ENCODE measurements at places on chromosomes 1 and 21.

- DNase-seq, result no peak
Measured at GRCh38 chr1:90114521-90115141, 119.7 kb downstream of the ZNF326 start.

DNA sequence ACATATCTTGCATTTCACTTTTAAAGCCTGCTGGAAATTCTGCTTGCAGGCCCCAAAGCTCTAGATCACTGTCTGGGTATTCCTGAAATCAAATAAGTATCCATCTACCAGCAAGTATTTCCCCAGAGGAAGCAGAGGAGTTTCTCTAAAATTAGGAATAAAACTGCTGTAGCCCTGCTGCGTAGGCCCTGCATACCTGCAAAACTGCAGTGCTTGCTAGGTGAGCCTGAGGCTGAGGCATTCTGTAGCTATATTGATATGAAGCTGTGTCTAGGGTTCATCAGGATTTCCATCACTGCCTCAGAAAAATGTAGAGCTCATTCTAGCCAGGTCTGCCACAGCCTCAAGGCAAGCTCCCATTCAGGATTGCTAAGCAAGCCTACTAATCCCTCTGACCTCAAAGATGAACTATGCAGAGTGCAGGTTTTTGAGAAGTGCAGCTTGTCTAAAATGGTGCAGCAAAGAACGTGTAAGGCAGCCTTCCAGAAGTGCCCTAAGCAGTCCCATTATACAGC lies 28.7 kb downstream of the NPHS2 start:
- no peak for DNase-seq

DNA sequence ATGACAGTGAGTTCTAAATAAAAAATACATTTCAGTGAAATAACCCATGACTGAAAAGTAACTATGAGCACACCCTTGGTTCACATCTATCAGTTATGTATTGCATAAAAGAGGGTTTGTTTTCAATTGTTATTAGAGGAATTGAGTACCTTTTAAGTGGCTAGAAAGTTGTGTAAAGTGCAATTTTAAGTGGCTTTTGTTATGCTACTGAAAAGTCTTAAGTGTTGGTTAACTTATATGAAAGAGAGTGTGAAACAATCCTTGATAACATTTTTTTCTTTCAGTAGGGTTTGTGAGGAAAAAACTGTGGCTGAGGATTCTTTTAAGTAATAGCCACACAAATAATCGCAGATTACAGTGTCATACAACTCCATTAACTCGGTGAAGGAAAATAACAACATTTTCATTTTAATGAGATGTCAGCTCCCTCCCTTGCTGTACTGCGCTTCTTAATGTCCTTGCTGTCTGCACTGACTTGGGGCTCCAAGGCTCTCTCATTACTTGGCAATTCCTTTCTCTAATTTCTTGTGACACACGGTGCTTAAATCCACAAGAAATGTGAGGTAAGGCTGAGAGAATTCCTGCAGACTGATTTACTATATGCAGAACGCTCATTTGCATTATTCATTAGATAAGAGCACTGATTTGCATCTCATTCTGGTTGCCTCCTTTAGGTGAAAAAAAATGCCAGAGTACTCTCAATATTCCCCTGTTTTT lies 40.6 kb downstream of the NTNG1 start:
- no peak for DNase-seq

GRCh38 chr1:158163000-158163947 lies 17.4 kb upstream of the CD1D start:
- DNase-seq, result no peak

GRCh38 chr21:20106368-20106767 lies 891.8 kb upstream of the NCAM2 start:
- DNase-seq, result no peak

DNA sequence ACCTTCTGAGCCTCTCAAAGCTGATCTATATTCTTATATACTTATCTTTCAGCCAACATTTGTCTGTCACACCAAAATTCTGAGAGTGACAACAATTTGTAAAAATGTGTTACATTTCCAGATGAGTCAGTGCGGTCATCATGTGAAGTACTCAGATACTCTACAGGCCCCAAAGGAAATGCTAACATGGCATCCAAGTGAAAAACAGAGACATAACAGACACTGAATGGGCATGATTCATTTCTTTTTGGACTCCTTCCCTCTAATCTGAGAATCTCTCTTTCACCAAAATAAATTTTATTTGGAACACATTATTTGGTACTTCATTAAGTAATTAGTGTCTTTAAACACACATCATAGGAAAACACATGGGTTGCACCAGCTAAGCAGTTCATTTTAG lies 96.6 kb downstream of the SLC44A5 start:
- DNase-seq, result no peak

GRCh38 chr1:226365831-226366231 lies 42.1 kb downstream of the PARP1 start:
- no peak for DNase-seq

GRCh38 chr1:234879147-234880080 lies 249.2 kb downstream of the TOMM20 start:
- no peak for DNase-seq

DNA sequence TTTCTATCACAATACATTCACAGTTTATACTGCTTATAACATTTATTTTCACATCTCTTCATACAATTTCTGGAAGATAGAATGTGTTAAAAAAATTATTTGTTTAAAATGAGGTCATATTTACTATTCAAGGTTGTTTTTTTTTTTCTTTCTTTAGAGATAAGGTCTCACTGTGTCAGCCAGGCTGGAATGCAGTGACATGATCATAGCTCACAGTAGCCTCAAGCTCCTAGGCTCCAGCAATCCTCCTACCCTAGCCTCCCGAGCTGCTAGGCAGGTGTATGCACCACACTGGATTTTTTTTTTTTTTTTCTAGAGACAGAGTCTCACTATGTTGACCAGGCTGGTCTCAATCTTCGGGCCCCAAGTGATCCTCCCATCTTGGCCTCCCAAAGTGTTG lies 19.0 kb upstream of the RNF11 start:
- no peak for DNase-seq

GRCh38 chr21:34200288-34200905 lies 127.0 kb downstream of the MRPS6 start:
- no peak for DNase-seq

GRCh38 chr21:16323596-16323995 lies 593.8 kb downstream of the USP25 start:
- DNase-seq, result no peak

DNA sequence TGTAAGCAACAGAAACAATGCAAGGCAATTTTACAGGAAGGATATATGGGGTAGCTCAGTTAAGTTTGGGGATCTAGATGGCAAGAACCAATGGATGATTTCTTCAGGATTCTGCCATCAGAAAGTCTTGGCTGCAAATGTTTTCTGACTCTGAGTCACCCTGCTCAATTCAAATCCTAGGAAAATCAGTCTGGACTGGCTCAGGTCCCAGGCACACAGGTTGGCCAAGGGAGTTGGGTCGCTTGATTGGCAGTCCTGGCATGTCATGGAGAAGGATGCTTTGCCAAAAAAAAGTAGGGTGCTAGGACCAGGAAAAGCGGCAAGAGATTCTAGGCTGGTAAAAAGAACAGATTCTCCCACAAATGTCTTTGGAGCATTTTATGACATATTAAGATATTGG lies 28.9 kb upstream of the S1PR1 start:
- no peak for DNase-seq

DNA sequence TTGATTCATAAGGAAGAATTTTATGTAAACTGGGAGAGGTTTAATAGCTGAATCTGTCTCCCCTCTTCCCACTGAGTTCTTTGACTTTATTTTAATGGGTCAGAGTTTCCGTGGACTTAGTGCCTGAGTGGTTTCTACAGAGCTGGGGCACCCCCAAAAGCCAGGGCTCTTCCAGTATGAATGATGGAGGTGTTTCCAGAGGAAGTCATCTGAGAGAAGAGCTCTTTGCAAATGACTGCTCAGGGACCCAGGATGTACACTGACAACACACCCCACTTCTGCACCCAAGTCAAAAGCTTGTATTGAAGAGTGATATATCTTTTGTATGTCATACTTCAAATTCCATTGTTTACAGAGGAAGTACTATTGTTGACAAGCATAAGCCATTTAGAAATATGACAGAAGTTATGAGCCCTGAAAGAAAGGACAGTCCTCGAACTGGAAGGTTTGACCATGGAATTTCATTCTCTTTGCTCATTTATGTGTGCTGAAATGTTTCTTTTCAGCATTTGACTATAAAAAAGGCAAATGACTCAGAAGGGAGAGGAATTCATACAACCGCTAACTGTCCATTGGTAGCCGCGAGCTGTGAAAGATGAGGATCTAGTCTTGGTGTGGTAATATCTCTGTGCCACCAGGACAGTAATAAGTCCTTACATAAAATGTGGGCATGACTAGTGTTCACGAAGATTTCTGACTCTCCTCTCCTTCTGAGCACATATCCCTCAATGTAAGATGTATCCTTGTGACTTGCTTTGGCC lies 25.4 kb upstream of the LMX1A start:
- no peak for DNase-seq

DNA sequence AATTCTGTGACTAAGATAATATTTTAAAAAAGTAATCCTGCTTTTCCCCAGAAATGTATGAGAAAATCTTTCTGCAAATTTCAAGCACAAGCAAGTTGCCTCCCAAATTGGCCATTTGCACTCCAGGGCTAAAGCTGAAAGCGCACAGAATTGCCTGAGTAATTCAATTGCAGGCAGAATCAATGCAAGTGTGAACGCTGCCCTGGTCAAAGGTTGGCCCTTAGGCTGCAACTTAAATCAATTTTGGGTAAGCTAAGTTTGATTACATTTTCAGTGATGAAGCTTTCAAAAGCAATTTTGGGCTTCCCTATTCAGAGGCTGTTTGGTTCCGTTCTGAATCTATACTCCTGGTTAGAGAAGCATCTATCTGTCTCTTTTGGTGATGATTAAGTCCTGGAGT lies 501.8 kb upstream of the ZRANB2 start:
- no peak for DNase-seq

Data from stimulated activated CD4-positive, alpha-beta T cell treated with anti-CD3 and anti-CD28 coated beads, Interleukin-1b, Interleukin-23, amount 100 ng/mL, for 4 hours (primary cell).